ENCODE measurements at places on chromosomes 13 and 19.
A peak's percentile ranks its signal among the peaks of the same experiment; 100 is the strongest.

DNA sequence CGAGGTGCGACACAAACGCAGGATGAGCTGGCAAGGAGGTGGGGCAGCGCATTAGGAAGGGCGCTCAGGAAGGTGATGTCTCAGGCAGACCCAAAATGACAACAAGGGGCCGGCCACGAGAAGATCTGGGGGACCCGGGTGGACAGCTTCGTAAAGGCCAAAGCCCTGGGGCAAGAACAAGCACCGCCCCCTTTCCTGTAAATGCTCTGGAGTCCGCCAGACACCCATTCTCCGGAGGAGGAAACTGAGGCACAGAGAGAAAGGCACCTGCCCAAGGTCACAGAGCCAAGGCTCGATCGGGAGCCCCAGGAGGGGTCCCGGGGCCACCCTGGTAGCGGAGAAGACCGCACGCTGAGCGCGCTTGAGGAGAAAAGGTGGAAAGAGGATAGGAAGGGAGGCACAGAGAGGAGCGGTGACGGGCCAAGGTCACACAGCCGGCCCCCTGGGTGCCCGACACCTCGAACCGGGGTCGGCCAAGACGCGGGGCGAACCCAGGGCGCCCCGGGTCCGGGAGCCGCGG lies 571 bp downstream of the SAFB2 start:
- no peak for DNase-seq

- no peak for DNase-seq
Measured at GRCh38 chr13:83691966-83692365, 190.3 kb downstream of the SLITRK1 start.

- DNase-seq: no peak
Measured at GRCh38 chr13:50693727-50694126, 149.8 kb downstream of the DLEU7 start.

DNA sequence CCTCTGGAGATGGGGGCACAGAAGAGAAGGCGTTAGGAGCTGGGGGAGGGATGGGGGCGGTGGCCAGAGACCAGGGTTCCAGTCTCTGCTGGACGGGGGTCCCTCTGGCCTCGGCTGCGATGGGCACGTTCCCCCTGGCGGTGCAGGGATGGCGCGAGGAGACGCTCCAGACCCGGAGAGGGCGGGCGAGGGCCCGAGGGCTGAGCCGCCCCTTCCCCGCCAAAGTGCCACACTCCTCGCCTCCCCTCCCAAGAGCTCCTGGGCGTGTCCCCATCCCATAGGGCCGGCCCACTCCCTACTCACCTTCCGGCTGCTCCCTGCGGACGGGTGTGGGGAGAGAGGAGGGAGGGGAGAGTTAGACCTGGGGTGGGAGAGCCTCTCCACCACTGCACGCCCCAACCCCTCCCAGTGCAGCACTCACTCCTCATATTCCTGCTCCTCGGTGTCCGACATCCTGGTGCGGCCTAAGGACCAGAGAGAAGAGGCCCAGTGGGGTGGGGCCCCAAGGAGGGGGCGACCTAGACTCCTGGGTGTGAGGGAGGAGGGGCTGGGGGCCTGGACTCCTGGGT lies 2.2 kb downstream of the TNNT1 start:
- no peak for DNase-seq

GRCh38 chr13:34421347-34421719 lies 520.7 kb upstream of the NBEA start:
- no peak for DNase-seq

- no peak for DNase-seq
Measured at GRCh38 chr19:35889370-35890112, 10.8 kb downstream of the NFKBID start.

DNA sequence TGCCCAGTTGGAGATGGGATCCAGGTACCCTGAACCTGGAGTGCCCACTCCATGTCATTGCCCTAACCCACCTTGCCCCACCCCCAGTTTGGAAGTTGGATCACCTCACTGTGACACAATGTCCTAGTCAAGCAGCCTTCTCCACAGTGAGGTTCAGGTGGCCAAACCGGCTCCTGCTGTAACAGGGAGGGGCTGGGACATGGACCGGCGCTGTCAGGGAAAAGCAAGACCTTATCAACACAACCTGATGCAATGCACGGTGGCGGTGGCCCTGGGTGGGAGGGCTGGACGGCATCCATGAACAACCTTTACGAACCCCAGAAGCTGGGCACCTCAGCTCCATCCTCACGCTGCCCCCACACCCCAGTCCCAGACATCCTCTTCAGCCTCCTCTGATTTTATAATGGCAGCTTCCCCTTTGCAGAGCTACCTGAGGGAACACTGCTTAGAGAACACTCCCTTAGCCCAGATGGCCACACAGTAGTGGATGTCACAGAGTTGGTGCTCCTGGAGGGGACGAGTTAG lies 1.6 kb upstream of the KRTDAP start:
- no peak for DNase-seq

DNA sequence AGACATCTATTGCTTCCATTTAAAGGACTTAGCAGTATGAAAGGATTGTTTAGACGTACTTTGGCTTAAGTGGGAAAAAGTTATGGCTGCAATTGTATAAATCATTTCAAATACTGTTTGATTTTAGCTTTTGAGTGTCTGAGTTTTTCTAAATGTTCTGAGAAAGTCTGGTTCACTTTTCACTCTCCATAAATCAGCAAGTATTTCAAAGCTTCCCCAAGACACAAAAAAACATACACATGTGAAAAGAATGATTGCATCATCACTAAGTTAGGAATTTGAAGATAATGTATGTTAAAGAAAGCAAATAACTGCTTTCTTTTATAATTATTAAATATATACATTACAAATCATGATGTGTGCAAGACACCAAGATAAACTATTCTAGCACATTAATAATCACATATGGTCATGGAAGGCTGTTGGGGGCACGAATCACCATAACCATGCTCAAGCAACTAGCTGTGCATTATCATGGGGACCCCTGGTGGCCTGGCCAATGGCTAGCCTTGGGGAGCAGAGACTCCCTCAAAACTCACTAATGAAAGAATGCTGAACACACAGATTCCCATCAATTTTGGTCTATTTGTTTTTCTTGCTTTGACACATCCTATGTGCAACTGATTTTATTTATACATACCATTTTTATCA lies 111.1 kb downstream of the MIPEP start:
- DNase-seq: no peak

GRCh38 chr19:38247734-38248268 lies 8.4 kb downstream of the PPP1R14A start:
- DNase-seq: no peak

DNA sequence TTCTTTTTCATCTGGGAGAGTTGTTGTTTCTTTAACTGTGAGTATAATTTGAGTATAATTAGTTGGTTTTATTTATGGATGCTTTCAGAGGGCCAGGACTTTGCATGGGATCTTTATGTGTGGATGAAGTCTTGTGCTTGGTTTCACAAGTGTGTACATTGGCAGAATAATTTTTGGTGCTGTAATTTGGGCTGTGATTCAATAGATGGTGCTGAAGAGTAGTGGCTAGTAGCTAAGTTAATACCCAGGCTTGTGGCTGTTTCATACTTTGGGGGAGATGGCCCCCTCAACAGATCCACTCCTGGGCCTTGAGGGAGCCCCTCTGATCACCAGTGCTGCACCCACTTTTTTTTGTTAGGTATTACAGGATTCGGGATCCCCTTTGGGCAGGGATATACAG lies 1142.4 kb downstream of the SLITRK1 start:
- DNase-seq: no peak

- DNase-seq: no peak
Measured at GRCh38 chr13:75762955-75763354, 126.8 kb downstream of the LMO7 start.

DNA sequence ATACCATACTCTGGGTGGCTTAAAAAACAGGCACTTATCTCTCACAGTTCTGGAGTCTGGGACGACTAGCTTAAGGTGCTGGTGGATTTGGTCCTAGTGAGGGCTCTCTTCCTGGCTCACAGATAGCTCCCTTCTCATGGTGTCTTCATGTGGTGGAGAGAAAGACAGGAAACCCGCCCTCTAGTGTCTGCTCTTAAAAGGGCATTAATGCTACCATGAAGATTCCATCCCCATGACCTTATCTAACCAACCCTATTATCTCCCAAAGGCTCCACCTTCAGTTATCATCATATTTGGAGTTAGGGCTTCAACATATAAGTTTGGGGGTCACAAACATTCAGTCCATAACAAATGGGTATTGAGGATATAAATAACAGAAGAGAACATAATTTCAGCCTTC lies 139.4 kb downstream of the HS6ST3 start:
- DNase-seq: no peak

DNA sequence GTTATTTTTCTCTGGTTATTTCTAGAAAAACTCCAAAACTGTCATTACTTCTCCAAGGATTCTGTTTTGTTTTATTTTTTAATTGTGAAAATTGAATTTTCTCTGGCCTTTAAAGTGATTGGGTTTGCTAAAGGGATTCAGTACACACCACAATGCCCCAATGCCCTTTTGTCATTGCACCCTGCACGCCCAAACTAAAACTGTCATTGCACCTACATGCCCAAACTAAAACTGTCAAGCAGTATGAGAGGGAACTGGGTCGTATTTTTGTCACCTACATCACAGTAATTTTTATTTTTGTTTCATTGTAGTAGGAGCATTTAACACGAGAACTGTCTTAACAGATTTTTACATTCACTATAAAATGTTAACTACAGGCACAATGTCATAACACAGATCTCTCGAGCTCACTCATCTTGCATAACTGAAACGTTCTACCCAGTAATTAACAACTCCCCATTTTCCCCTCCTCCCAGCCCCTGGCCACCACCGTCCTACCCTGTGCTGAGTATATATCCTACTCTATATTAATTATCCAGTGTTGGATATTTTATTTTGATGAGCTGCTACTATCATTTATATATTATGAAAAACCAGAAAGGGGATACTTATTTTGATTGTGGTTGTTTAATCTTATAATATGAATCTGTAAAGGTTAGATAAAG lies 7.2 kb downstream of the NALCN start:
- no peak for DNase-seq

DNA sequence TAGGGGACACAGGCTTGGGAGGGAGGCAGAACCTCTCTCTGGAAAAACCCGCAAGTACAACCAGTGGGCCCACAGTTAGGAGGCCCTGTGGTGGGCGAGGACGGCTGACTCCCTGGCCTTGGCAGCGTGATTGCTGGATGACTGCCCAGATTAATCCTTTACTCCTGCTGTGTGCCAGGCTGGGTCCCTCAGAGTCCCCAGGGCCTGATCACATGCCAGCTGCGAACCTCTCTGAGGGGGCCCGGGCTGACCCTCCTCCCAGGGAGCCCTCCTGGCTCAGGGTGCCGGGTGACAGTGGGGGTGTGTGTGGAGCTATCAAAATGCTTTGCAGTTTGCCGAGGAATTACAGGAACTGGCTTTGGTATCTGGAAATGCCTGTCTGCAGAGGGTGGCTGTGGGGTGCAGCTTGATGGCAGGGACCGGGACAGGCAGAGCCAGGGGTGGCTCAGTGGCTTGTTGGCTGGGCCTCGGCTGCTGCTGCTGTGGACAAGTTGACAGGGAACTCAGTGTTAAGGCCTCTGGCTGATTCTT lies 48.9 kb downstream of the DNM2 start:
- no peak for DNase-seq

DNA sequence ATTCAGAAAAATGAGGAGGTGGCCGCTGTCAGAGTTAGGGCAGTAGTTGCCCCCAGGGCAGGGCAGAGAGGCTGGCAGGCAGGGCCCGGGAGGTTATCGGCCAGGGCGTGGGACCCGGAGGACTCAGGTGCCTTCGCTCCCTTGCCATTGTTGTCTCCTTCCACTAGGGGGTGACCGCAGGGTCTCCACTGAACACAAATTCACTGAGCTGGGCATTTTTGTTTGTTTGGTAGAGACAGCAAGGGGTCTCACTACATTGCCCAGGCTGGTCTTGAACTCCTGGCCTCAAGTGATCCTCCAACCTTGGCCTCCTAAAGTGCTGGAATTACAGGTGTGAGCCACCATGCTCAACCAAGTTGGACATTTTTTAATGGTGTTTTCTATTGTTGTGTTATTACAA lies 25.1 kb downstream of the CARS2 start:
- no peak for DNase-seq

DNA sequence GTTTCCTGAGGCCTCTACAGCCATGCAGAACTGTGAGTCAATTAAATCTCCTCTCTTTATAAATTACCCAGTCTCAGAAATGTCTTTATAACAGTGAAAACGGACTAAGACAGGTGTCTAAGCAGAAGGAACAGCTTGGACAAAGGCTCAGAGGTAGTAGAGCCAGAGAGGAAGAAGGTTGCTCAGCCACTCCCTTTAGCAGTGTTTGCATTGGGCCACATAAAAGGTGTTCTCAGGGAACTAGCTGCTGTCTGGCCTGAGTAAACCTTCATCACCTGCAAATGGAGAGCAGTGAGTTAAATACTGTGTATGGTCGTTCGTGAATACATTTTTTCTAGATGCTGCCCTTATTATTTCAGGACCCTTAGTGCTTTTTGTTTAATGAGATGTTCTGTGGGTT lies 383.4 kb downstream of the EFNB2 start:
- DNase-seq: no peak

DNA sequence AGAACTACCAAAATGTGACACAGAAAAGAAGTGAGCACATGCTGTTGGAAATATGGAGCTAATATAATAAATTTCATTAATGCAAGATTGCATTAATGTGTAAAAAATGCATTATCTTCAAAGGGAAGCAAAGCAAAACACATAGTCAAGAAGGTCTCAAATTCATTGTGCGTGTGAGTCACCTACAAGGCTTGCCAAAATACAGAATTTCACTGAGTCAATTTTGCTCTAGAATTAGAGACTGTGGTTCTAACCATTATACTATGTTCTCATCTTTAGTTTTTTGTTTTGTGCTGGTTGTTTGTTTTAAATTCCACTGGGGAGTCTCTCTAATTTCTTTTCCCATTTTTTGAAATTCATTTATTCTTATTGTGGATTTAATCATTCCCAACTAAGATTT lies 149.8 kb upstream of the SLITRK1 start:
- DNase-seq: peak; percentile 18

- DNase-seq: peak; percentile 15
Measured at GRCh38 chr13:94548821-94549231, 47.1 kb downstream of the TGDS start.

DNA sequence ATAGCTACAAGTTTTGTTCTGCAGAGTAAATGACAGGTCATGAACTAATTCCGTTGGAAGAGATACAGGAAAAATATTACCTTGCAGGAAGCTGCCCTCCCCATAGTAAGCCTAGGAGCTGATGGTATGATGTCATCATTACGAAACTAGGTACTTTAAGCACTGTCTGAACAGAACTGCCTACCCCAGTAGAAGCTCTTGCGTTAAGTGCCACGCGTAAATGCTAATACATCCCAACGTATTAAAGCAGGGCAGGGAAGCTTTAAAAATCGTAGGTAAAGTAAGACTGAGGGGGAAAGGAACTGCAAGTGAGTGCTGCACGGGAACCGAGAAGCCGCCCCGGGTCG lies 572 bp downstream of the UGGT2 start:
- DNase-seq: peak; percentile 33

DNA sequence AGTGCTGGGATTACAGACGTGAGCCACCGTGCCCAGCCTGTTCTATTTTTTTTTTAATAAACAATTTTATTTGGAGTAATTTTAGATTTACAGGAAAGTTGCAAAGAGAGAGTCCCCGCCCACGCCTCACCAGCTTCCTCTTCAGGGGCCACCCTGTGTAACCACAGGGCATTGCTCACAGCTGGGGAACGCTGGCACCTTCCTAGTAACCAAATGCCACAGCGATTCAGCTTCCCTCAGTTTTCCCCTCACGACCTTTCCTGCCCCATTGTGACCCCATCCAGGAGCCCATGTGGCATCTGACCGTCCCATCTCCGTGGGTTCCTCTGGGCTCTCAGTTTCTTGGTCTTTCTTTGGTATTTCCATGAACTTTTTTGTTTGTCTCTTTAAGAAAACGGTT lies 83.9 kb downstream of the GNG7 start:
- DNase-seq: peak; percentile 56

GRCh38 chr19:32498648-32499200 lies 82.3 kb upstream of the PDCD5 start:
- DNase-seq: peak; percentile 1

GRCh38 chr19:14473073-14473977 lies 1.8 kb downstream of the PTGER1 start:
- no peak for DNase-seq
